ENCODE measurements at places on chromosomes 6 and 20.
A peak's percentile ranks its signal among the peaks of the same experiment; 100 is the strongest.

DNA sequence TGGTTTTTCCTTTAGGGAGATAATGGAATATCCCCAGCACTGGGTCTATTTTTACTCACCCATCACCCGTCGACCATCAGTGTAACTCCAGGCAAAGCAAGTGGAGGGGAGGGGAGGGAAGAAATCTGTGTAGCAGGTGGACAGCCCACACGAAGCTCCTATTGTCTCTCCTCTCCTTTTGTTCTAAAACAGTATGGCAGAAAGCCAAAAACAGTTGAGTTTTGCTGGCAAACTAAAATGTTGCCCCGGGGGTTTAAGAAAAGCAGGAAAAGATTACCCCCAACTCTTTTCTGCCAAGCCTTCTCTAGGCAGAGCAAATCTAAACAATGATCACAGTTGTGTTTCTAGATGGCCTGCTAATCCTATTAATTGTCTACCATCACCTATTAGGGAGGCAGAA, 89.7 kb downstream of the PREP start:
- DNase-seq = peak; percentile 27

- DNase-seq = no peak
These were observed 101.5 kb downstream of the LAMP5 start for GRCh38 chr20:9615766-9616454.

- DNase-seq = no peak
These were observed 1.9 kb downstream of the SYNCRIP start for GRCh38 chr6:85640821-85641220.

DNA sequence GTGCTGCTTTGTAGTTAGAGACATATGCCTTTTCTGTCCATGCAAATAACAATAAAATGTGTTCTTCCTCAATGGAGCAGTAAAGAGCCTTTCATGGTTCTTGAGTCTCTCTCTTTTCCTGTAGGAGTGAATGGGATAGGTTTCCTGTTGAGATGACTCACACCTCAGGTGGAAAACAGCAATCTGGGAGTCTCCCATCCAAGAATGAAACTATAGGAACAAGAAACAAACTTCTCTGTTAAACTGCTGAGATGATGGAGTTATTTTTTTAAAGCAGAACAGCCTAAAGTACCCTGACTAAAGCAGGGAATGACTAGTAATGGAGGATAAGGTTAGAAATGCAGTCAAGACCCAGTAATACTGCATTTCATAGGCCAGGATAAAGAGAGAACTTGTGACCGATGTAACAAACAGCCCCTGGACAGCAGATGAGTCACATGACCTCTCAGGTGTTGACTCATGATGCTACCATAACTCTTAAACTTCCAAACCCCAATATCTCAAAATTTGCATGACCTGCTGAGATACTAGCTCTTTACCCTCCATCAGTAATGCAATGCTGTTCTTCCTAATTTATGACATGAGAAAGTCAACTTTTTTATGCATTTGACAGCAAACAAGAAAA, 548.9 kb downstream of the CBLN4 start:
- no peak for DNase-seq

DNA sequence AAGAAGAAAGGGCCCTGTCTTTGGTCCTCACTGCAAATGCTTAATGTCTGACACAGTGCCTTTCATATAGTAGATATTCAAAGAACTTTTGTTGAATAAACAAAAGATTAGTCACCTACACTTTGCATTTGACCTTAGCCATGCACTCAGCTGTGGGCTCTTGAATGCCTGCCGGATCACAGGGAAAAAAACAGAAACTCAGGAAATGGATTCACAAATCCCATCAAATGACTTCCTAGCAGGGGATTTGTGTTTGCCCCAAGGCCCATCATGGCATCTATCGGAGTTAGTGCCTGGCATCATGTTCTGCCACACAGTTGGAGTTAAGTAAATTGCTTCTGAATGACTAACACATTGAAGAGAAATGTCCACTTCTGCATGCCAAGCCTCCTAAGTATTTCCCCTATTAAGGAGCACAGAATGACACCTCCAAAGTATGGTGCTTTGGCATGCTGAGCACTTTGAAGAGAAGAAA, 72.3 kb upstream of the DST start:
- no peak for DNase-seq

DNA sequence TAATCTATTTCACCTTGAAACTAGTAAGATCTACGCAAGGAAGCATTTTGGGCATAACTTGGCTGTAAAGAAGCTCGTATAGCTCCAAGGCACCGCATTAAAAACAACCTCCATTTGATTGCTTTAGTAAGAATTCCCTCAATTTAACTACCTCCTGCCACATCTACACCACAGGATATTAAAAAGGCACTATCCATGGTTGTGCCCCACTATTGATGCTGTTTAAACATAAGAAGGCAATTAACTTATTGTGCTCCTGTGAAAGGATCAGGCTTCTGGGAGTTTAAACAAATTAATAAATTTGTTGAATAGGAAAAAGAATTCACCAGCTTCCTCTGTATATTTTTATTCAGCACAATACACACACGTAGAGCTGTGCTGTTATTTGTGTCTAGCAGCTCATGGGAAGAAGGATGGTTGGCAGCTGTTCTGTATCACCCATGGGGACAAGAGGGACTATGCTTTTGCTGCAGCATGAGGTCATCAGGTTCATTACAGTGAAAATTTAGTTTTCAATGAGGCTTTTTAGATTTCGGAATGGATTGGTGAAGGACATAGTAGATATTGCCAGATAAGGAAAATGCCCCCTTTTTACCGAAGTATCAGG, 513.3 kb downstream of the HAO1 start:
- DNase-seq = no peak

DNA sequence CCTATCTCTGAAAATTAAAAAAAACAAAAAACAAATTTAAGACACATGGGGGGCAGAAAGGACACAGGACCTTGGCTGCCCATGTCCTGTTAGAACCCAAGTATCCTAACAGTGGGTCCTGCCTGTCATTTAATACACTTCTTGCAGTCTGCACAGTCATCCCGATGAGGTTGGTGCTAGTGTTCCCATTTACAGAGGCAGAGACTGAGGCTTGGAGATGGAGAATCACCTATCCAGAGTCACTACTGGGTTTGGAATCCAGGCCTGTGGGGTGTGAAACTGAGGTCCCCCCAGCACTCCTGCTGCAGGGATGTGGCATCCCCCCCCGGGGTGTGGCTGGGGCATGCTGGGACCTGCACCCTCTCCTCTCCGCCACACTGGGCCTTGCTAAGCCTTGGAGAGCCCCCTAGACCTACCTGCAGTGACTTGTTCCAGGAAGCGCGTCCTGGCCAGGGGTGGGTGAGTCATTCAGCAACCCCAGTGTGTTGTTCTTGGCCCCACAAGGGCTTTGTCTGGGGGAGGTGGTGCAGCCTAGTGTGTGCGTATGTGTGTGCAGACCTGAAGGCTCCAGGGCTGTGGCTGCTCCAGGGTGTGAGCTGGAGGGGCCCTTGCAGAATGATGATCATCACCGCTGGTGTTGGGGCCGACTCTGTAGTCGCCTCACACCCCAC, 49.7 kb downstream of the BCAS4 start:
- DNase-seq = no peak

DNA sequence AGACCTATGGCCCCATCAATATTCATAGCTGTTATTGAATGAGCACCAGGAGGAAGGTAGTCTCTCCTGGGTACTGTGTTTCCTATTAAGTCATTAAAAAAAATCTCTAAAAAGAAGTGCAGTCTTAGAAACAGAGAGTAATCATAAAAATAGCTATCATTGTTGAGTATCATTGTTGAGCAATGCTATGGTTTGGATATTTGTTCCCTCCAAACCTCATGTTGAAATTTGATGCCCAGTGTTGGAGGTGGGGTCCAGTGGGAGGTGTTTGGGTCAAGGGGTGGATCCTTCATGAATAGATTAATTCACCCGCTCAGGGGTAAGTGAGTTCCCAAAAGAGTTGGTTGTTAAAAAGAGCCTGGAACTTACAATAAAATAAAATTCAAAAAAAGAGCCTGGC, 88.1 kb upstream of the IYD start:
- DNase-seq = no peak

DNA sequence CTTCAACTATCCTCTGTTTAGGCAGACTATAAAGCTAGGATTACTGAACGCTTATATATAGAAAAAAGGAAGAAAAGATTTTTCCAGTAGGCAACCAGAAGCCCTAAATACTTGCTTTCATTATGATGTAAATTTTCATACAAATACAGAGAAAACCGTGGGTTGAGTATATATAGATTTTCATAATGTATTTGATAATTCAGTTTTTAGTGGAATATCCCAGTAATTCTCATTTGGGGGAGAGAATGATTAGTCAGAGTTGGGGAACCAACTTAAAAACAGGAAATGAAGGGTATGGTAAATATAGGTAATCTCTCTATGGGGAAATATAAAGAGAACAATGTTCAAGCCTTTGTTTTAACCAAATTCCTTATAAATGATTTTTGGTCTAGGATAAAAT, 154.0 kb upstream of the CITED2 start:
- DNase-seq = no peak

- DNase-seq = no peak
These were observed 723 bp downstream of the MANEA start for GRCh38 chr6:95578106-95578410.

DNA sequence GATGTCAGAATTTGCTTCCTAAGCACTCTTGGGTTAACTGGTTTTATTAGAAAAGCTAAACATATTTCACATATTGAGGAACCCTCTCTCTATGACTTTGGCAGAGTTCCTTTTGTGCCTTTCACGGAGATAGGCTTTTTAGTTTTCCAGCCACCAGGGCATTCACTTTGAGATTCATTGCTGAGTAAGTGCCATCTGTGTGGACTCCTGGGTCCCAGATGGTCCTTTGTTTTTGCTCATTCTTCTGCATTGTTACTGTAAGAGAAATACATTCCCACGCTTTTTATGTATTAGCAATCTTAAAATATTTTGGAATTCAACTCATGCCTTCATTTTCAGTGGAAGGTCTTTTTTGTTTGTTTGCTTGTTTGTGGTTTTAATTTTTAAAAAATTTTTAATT, 76.3 kb upstream of the PHACTR2 start:
- DNase-seq = no peak

DNA sequence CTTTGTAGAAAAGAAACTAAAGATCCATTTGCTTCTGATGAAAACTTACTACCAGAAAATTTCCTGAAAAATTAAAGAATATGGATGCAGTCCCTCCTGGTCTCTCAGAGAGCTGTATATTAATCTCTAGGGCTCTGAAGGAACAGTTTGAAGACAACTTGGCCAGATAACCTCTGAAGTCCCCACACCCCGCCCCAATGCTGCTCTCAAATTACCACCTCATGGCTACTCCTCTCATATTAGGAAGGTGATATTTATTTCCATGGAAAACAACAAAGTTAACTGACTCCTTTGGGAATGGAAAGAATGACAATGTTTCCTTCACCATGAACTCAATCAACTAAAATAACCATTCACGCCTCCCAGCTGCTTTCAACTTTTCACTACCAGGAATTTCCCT, 408.4 kb upstream of the FLRT3 start:
- DNase-seq = no peak

Data from NCI-H1092 (cell line).